ENCODE measurements at places on chromosomes 1 and 21.

GRCh38 chr1:20147846-20148570 is 8.9 kb downstream of the PLA2G2F start:
- DNase-seq = no peak

DNA sequence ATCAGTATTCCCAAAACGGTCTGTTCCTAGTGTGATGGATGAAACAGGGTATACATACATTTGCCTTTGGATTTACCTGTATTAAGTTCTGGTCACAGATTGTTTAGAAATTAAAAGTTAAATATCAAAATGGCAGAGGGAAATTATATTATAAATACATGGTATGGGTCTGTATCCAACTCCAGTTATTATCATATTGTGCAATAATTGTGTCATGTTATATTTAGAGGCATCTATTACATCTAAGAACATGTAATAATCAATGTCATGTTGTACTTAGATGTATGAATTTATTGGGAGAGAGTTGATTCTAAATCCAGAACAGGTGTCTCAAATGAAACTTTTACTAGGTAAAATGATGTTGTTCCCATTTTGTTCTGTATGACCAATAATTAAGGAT is 79.6 kb downstream of the SNX7 start:
- DNase-seq = no peak

DNA sequence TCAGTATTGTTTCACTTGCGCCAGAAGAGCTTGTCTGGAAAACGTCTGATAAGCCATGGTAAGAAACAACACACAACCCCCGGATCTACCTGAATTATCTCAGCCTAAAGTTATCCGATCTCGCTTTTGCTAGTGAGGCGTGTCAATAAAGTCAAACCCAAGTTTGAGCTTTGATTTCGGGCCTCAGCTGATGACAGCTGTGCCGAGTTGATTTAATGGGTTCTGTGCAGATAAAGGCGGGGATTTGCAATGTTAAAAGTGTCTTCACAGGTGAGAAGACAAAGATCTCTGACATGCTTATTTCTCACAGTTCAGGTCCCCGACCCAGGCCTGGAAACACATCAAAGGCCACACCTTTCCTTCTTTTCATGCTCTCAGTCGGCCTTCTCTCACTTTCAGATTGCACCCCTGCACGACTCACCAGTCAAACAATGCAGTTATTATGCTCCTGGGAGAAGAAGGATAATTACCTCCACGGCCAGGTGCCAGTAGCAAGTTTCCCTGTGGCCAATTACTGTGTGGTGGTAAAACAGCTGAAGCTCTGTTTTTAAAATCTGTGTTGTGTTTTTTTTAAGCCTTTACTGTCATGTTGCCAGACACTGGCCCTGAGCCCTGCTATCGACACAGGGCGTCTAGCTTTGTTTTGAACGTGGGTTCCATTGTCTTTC is 245.3 kb upstream of the RUNX1 start:
- no peak for DNase-seq

- no peak for DNase-seq
These were observed 2.9 kb downstream of the KRTCAP2 start for GRCh38 chr1:155170101-155170785.

GRCh38 chr1:63593886-63594605 is 835 bp downstream of the PGM1 start:
- no peak for DNase-seq

GRCh38 chr1:223706077-223706973 is 6.0 kb upstream of the CAPN2 start:
- no peak for DNase-seq

DNA sequence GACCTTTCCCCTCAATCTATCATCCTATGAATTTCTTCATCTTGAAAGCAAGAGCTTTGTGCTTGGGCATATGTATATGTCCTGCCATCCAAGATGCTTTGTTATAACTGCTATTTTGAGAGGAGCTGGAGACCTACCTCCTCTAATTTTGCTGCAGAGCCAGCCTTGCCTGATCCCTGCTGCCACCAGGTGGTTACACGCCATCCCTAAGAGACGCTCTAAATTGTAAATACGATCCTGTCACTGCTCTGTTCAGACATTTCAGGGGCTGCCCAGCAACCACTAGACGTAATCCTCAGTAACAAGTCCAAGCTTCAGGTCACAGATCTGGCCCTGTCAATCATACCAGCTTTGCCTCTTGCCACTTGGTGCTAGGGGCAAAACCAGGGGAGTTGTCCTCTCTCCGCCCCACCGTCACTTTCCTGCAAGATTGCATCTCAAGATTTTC is 32.9 kb downstream of the GPA33 start:
- no peak for DNase-seq

DNA sequence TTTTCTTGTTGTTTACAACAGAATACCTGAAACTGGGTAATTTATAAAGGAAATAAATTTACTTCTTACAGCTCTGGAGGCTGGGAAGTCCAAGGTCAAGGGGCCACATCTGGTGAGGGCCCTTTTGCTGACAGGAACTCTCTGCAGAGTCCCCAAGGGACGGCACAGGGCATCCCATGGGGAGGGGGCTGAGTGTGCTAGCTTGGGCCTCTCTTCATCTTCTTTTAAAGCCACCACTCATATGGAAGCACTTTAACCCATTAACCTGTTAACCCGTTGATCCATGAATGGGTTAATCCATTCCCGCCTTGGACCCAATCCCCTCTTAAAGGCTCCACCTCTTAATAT is 76.3 kb downstream of the OBSCN start:
- no peak for DNase-seq

- no peak for DNase-seq
These were observed 740.5 kb upstream of the B3GALT2 start for GRCh38 chr1:193926956-193927355.

DNA sequence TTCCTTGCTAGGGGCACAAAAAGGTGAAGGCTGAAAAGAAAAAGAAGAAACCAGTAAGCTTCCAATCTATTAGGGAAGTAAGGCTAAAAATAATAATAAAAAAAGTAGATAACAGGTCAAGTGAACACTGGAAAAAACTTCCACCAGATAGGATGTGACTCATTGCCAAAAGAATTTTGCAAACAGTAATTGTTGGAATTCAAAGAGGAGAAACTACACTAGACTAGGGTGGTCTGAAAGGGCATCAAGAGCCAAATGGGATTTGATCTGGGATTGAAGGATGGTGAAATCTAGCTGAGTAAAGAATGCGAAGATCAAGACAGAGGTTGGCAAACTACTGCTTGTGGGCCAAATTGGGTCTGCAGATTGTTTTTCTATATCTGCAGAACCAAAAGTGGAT is 6.0 kb upstream of the ST6GALNAC3 start:
- DNase-seq = peak; percentile 63

DNA sequence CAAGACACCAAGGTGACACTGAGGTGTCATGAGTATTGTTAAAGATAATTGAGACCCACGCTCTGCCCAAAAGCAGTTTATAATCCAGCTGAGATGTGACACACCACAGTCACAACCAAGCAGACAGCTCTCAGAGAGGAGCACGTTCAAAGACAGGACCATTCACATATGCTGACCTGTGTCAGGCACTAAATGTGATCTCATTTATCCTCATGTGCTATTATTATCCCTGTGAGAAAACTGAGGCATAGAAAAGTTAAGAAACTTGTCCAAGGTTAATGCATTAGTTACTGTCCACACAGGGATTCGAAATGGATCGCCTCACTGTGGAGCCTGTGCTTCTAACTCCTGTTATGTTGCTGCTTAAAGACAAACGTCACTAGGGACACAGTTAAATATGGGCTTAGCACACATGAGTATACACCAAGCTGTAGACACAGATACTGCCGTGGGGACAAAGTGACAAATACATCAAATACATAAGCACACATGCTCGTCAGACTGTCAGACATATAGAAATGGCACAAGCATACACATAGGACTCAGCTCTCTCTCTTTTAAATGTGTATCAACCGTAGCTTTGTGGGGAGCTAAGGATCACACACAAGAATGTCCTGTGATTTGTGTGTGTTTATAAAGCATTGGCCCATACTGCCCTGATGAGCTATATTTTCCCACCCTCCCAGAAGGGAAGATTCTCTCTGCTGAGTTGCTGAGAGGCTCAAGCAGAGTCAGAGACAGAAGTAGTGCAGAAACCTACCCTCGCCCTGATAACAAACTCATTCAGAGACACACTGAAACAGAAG is 3.5 kb upstream of the IGSF8 start:
- DNase-seq = no peak

DNA sequence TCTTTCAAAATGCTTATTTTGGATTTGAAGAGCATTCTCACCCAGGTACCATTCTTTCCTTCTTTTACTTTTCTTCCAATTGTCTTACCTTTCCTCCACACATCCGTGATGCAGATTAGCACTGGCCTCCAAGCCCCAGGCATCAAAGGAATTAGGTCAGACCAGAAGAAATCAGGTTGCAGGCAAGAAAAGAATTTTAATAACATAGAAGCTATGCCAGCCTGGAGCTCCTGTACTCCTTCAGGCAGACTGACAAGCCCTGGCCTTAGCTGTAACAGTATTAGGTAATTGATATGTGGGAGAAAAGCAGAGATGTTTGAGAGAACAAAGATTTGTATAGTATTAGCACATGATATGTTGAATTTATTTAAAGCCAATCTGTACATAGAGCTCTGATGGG is 390.4 kb upstream of the ADGRL2 start:
- DNase-seq = no peak

DNA sequence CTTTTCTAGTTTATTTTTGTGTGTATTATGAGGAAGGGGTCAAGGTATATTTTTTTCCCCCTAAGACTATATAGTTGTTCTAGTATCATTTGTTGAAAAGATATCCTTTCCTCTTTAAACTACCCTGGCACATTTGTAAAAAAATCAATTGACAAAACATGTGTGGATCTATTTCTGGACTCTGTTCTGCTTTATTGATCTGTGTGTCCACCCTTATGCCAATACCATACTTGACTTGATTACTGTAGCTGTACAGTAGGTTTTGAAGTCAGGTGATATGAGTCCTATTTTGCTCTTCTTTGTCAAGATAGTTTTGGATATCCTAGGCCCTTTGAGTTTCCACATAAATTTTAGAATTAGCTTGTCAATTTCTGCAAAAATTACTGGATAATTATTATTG is 21.2 kb upstream of the SOX13 start:
- no peak for DNase-seq

DNA sequence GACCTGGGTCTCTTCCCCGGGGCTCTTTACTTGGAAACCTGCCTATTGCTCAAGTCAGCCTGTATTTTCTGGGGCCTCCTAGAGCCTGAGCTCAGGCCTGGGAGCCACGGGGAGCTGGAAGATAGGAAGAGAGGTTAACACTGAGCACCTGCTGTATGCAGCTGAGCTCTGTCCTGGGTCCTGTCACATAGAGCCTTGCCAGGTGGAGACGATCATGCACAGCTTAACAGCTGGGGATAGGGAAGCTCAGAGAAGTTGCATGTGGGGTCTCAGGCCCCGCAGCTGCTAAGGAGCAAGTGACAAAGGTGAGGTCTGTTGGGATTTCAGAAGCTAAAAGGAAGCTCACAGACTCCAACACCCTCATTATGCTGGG is 127.4 kb upstream of the TMEM51 start:
- DNase-seq = no peak

GRCh38 chr1:223748773-223749733 is 36.7 kb downstream of the CAPN2 start:
- no peak for DNase-seq

GRCh38 chr21:46146856-46147255 is 8.5 kb downstream of the FTCD start:
- DNase-seq = no peak

DNA sequence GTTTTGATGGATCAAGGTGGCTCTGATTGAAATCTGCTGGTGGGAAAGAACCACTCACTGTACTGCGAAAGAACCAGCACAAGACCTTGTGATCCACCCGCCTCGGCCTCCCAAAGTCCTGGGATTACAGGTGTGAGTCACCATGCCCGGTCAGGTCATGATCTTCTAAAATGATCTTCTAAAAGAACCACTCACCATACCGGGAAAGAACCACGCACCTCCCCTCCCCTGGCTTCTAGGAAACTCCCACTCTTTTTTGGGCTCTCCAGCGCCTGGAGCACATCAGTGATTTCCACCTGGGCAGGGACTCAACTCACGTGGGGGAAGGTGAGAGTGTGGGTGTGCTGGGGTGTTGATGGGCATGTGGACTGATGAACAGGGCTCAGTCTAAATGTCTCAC is 7.9 kb upstream of the RAB7B start:
- DNase-seq = no peak

DNA sequence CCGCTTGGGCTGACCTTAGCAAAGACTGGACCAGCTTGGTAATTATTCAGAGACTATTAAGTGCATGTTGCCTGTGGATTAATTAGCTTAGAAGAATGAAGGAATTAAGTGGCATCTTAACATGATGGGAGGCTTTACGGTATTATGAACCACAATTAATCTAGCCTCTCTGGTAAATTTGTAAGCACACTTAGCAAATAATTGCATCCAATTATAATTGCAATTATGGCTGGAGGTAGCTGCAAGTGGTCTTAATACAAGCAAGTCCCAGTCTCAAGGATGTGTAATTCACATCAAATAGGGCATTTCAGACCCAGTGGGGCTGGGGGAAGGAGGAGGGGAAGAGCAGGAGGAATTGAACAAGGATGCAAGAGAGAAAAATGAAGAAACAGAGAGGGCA is 151.6 kb downstream of the CNIH3 start:
- DNase-seq = no peak

- DNase-seq = no peak
These were observed at the start of gene LHX4 for GRCh38 chr1:180229483-180230415. Gene LHX4, plus strand, starts transcription at chr1:180230264. Its CDS starts 266 bp downstream, at chr1:180230530.

DNA sequence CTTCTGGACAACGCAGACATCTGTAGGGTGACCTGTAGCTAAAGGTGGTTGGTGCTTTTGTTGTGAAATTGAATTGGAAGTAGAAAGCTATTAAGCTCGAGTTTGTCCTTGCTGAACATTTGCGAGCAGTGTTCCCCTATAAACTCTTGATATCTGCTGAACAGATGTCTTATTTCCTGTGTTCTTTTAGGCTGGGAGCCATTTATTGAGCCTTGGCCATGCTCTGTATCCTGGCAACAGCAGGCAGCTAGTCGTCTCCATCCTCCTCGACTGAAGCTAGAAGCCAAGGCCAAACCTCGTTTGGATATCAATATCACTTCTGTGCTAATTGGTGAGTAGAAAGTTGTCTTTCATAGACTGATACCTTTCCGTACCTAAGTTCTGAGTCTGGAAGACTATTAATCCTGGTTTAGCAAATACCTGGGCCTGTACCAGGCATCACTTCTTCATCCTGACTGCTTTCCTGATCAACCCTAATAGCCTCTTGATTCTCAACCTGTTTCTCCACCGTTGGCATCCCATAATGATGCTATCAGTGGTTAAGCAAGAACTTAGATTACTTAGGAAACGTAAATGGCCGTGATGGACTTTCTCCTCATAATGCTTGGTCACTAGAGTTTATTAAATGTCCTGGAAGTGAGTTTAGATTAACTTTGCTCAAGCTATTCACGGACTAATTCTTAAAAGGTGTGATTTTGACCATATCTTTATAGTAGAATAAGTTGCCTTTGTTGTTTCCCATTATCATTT is 103.4 kb downstream of the VPS13D start:
- DNase-seq = no peak

- DNase-seq = no peak
These were observed 33.9 kb upstream of the LBR start for GRCh38 chr1:225461533-225462428.

- no peak for DNase-seq
These were observed 17.5 kb downstream of the RNF2 start for GRCh38 chr1:185062710-185063370.
